ENCODE measurements at places on chromosomes 7 and 10.

DNA sequence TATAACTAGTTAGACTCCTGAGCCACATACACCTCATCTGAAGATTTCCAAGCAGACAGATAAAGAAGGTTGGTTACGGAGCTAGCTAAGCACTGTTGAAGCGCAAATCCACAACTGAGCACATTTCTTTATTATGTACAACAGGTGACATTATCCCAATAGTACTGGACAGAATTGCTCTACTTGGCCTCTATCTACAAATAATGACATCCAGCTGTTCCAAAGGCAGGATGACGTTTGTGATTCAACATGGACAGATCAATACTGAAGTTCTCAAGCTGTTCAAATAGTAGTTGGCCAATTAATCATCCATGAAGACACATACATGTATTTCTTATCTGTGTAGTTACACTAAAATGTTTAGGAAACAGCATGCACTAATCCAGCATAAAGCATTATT lies 101.0 kb downstream of the UBE2H start:
- no peak for DNase-seq

GRCh38 chr10:23512355-23513058 lies 73.6 kb downstream of the OTUD1 start:
- no peak for DNase-seq

DNA sequence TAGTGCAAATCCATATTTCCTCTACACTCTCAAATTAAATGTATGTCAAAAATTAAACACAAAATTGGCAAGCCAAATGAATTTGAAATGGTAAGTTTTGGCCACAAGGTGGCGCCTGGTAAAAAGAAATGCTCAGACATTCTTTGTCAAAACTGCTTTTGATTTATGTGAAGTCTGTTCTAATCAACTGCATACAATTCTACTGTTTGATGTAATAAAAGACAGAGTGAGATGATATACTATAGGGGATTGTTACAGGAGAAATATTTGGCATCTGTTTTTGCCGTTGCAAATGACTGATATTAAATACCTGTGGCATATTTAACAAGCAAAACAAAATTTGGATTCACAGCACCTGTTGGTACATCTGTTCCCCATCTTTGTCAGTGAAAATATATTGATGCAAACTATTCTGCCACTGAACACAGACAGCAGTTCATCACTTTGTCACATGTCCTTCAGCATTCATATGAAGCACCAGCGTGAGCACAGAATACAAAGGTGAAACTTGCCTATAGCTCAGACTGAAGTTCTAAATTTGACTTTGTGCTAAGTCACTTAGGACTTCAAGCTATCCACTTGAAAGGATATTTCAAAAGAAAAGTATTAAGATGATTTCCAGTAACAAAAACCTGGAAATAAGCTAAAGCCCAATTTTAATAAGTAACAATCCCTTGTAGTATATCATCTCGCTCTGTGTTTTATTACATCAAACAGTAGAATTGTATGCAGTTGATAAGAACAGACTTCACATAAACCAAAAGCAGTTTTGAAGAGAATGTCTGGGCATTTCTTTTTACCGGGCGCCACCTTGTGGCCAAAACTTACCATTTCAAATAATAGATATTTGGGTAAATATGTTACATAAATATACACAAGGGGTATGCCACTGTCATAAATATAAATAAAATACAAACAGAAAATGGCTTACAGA lies 10.2 kb upstream of the CH25H start:
- DNase-seq = no peak

DNA sequence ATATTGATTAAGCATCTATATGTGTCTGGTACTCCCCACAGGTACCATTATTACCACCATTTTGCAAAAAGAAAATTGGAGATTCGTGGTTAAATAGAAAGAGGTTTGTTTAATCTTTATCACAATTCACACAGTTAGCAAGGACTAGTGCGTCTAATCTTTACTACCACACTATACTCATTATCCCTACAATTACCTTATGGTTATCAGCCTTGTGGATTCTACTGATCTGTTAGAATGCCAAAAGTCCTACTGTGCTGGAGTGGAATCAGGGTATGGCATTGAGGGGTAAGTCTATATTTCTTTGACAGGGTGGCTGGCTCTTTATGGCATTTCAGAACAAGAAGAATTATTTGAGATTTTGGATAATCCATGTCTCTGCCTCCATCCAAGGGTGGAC lies 156.1 kb downstream of the RNLS start:
- DNase-seq = no peak

GRCh38 chr10:101142533-101143344 lies 11.6 kb downstream of the TLX1 start:
- no peak for DNase-seq

DNA sequence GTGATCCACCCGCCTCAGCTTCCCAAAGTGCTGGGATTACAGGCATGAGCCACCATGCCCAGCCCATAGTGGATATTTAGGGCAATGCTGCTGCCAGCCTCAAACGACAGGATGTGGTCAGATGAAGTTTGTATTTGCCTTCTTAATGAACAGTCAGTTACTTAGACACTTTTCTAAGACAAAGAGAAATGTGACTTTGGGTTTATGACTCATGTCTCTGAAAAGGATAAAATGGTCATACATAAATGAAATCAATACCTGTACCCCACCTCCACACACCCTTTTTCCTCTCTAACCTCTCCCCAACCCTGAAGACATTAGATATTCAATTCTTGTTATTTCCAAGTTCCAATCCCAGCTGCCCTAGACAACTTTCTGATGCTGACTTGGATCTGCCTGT lies 109.3 kb upstream of the INSIG1 start:
- DNase-seq = no peak

DNA sequence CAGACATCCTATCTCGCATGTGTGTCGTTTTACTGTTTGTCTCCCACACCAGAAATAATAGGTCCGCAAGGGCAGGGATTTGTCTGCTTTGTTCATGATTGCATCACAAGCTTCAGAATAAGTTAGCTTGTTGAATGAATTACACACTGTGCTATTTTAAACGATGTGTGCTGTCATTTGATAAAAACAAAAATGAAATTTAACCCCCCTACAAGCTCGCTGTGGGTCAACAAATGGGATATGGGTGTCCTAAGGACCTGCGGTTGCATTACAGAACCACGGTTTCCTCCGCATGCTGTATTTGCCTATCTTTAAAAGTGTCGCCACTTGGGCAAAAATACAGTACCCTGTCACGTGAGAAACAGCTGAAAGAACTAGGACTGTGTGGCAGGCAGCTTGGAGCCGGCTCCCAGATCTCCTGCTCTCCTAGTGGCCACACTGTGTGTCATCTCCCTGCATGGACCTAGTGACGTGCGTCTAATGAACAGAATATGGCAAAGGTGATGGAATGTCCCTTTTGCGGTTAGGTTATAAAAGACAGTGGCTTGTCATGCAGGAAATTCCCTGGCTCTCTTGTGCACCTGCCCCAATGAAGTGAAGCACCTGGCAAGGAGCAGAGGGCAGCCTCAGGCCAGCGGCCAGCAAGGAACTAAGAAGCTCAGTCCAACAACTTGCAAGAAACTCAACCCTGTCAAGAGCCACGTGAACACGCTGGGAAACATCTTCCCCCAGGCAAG lies 32.9 kb upstream of the CRYGN start:
- no peak for DNase-seq

DNA sequence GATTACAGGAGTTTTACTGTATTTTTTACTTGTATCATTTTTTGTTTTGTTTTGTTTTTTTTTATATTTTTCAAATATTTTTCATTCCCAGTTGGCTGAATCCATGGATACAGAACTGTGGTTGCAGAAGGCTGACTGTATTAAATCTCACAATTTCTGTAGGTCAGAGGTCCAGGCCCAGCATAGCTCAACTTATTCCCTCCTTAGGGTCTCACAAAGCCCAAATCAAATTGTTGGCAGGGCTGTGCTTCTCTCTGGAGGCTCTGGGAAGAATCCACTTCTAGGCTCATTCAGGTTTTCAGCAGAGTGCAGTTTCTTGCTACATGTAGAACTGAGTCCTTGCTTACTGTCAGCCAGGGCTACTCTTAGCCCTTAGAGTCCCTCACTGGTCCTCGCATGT lies 22.6 kb downstream of the TSPAN14 start:
- DNase-seq = no peak

DNA sequence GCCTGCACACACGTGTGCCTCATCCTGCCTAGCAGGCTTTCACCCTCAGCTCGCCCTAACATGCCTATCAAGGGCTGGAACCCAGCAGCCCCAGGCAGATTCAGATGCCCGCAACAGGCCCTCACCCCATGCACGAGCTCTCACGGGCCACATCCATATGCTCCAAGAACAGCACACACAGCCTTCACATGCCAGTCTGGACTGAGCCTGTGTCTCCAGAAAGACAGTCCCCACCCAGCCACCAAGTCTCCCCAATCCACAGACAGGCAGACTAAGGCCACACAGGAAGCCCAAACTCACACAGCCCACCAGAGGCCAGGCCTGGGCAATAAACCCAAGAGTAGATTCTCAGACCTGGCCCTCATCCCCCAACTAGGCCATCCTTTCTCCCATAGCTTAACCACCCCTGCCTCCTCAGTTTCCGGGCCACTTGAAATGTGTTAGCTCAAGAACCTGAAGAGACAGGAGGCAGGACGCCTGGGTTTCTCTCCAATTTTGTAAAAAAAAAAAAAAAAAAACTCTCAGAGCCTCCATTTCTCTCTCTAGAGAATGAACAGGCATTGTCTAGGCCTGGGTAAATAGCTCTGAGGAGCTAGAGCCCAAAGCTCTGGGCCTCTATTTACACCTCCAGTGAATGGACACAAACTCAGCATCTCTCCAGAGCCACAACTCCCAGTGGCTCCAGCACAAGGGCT lies 6.8 kb downstream of the LDB1 start:
- no peak for DNase-seq

GRCh38 chr7:2084331-2084730 lies 148.4 kb downstream of the MAD1L1 start:
- no peak for DNase-seq

DNA sequence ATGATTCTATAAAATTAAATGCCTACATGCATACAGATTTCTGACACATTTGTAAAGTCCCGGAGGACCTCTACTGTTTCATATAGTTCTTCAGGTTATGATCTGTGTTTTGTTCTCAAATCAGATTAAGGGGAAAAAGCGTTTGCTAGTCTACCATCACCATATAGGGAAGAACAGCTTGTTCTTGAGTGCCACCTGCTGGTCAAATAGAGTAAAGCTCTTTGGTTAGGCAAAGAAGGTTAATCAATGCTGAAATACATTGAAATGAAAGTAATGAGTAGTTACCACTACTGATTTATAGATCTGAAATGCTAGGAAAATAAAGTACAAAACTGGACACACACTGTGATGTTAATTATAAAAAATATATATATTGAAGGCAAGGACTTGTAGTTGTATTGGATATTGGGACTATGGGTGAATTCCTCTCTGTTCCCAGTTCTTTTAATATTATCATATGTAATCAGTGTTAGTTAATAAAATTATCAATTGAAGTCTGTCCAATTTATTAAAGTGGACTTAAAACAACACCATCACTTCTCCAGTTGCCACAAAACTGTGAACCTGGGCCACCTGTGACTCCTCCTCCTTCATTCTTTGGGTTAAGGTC lies 72.6 kb upstream of the PDLIM1 start:
- DNase-seq = no peak

DNA sequence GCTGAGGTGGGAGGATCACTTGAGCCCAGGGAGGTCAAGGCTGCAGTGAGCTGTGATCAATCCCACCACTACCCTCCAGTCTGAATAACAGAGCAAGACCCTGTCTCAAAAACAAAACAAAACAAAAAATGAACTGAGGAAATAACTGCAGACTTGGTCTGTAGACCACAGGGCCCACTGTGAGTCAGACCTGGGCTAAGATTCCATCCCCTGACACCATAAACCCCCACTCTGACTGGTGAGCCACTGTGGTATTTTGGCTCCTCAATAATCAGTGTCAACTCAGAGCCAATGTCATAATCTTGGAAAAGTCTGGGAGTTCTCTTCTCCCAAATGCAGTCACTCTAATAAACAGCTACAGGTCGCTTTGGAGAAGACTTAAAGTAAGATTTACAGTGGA lies 24.0 kb upstream of the ERCC6 start:
- DNase-seq = no peak

DNA sequence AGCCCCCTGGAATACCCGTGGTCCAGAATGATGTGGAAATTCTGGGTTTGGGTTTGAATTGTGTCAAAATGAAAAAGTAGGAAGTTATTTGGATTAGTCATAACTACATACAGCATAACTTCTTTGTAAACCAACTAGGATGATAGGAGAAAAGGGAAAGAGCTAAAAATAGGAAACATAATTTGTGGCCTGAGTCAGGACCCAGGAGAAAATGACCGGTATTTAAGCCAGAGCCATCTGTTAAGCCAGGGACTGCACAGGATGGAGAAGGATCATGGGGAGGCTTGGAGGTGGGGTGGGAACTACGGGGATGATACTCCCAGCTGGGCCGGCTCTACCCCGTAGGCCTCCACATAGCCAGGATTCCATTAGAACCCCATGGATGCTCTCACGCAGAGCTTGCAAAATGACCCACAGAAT lies 98.6 kb downstream of the MYOF start:
- no peak for DNase-seq

- no peak for DNase-seq
These were observed 44.1 kb downstream of the ZNF33B start for GRCh38 chr10:42594246-42594650.

DNA sequence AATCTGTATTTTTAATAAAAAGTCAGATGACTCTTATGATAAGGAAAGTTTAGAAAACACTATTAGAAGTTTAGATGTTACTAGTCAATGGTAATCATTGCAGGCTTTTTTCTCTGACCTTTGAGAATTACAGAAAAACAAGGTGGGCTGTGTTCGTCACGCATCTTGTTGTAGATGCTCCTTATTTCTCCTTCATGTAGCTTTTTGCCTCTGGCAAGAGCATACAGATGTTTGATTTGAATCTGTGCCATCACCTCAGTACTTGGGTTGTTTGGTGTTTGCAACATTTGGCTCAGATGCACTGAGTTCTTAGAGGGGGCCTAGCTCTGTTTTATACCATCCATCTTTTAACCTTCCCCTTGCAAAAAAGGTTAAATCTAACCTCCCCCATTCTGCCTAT lies 11.5 kb downstream of the TAS2R16 start:
- no peak for DNase-seq

DNA sequence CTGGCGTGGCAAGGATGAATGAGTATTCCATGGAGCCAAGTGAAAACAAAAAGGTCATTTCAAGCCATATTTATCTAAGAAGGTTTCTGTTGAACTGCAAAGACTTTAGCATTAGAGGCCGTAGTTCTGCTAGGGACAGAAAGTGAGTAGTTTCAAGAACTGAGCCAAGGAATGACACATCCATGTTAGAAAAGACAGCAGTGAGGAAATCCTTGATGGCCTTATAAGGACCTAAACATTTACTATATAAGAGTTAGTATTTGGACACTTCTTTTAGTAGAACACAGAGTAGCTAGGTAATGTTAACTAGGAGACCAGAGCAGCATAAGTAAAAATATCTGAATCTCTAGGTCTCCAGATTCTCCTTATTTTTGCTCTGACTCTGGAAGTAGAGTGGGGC lies 329.8 kb upstream of the SEMA3D start:
- DNase-seq = no peak
